Kidney capillary endothelial cell (primary cell): ENCODE measurements at places on chromosomes 11 and 22.
A peak's percentile ranks its signal among the peaks of the same experiment; 100 is the strongest.

DNA sequence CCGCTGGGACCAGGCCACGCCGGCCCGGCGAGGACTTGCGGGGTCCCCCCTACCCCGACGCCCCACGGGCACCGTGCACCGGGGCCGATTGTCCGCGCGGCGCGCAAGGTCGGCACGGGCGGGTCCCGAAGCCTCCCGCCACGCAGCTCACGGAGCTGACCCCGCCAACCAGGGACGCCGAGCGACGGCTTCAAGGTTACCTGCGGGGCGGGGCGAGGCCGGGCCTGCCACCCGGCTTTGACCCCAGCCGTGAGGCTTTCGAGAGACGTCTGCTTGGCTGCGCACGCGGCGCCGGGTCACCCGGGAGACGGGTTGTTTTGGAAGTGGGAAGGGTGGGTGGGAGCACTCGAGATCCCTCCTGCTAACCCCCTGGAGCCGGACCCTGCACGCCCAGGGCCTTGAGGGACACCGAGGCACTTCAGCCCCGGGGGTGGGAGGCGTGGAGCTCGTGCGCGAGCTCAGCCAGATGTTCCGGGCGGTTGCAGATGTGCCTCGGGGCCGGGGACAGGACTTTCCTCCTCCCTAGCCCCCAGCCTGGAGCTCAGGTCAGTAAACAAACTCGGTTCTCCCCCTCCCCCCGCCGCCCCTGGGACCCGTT is 3.2 kb upstream of the WNT11 start:
- DNase-seq = no peak

DNA sequence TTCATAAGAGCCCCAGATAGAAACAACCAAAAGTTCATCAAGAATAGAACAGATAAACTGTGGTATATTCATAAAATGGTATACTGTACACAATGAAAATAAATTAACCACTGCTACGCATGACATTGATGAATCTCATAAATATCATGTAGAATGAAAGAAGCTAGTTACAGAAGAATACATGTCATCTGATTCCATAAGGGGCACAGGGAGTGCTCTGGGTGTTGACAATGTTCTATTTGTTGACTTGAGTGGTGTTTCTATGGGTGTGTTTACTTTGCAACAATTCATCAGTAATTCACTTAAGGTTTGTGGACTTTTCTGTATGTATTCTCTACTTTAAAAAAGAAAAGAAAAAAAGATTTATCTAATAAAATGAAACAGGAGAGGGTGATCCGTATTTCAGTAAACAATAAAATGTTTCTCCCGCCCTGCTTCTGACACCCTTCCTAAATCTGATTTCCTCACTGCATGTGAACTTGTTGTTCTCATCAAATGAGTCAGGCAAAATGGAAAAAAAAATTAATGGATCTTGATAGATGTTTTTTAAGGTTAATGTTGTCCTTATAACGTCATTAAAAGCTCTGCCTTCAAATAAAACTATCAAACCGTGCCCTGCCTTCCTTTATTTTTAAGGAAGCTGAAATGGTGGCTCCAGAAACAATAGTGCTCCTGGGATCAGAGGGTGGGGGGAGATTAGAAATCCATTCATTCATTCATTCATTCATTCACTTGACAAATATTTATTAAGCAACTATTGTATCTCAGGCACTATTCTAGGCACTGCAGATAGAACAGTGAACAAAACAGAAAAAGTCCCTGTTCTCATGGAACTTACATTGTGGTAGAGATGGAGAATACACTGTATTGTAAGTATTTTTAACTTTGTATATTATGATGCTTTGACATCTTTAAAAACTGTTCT is 77.2 kb upstream of the CD44 start:
- no peak for DNase-seq

GRCh38 chr11:6598555-6598954 is 4.9 kb downstream of the RRP8 start:
- no peak for DNase-seq

DNA sequence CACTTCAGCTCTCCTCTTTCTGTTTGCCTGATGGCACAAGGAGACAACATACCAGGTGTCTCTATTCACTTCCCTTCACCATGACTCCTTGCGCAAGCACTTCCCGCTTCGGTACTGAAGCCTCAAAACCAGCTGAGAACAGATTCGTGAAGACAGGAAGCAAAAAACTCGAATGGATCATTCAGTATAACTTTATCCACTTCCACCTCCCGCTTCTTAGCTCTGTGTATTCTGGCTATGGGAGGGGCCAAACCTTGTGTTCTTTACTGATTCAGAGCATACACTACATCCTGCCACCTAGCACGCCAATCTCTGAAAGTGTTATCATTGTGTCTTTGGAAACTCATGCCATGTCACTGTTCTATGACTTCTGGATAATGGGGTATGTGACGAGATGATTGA is 62.2 kb upstream of the ADA2 start:
- no peak for DNase-seq

DNA sequence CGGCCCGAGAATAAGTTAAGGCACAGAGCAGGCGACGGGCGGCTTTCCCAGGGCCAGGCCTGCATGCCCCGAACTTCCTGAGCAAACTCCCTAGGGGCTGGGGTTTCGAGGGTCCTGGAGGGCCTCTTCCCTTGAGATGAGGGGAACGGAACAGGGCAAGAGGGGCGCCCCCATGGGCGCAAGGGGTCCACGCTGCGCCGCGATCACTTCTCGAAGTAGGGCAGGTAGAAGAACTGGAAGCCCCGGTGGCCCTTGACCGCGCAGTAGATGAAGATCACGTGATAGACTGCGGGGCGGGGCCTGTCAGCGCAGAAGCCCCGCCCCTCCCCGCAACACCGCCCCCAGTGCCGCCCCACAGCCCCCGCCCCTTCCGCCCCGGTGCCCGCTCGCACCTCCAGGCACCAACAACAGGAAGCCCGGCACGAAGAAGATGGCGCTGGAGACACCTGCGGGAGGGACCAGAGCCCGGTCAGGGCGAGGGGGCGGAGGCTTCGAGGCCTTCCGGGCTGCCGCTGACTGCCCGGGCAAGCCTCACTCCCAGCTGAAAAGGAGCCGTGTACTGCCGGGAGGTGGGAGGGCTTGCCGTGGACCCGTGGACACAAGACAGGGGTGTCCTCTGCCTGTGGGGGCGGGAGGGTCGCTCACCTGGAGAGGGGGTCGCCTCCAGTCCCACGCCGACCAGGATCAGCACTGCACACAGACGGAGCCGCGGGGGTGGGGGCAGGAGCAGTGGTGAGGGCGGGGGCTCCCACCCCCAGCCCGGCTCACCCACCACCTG is 4.5 kb downstream of the TMEM134 start:
- peak; percentile 74 for DNase-seq

- DNase-seq = no peak
Measured at GRCh38 chr11:29244355-29244754, 772.5 kb downstream of the KCNA4 start.

DNA sequence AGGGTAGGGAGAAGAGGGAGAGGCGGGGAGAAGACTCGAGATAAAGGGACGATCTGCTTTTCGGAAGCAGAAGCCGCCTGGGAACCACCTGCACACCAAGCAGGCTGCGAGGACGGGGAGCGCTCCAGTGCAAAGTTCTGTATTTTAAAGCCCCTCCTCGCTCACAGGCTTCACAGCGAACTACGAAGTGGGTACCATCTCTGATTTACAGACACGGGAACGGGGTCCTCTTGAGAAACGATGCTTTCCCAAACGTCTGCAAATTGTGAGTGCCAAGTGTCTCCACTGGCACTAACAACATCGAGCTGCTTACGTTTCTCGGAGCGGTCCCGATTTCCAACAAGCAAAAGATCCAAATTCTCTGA is 700 bp upstream of the STX3 start:
- no peak for DNase-seq

- DNase-seq = no peak
Measured at GRCh38 chr11:3231851-3232744, at the start of gene MRGPRE. TSS of gene MRGPRE (minus strand) at chr11:3232417. CDS start at chr11:3228799, 3,618 bp downstream.

GRCh38 chr11:75068993-75069392 is 27.7 kb downstream of the OR2AT4 start:
- no peak for DNase-seq

- no peak for DNase-seq
Measured at GRCh38 chr22:29149841-29150555, 55.7 kb upstream of the EMID1 start.

- peak; percentile 24 for DNase-seq
Measured at GRCh38 chr22:22710719-22711531, 66.5 kb downstream of the GGTLC2 start.

- no peak for DNase-seq
Measured at GRCh38 chr22:50581950-50582492, 628 bp downstream of the CHKB start.

GRCh38 chr11:1655168-1656060 is 25.8 kb downstream of the KRTAP5-5 start:
- DNase-seq = no peak

DNA sequence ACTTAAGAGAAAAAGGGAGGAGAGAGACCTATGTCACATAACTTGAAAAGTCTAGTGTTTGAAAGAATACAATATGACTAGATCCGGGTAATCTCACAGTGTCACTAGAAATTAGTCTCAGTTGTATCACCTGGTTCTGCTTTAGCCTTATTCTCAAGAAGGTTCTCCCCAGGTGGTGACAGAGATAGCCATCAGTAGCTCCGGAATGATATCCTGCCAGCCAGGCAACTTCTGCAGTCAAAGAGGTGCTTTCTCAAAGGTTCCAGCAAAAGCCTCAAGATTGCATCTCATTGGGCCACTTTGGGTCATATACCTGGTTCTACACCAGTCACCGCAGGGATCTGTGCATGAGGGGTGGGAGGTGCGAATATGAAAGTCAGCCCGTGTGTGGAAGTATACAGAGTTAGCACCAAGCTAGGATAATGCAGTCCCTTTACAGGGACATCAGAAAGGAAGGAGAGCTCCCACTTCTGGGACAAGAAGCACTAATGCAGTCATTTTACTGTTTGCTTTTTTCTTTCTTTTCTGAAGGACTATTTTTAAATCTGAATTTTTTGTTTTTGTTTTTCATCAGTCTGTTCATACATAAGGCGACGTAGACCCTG is 61.1 kb downstream of the CYB5R2 start:
- no peak for DNase-seq

DNA sequence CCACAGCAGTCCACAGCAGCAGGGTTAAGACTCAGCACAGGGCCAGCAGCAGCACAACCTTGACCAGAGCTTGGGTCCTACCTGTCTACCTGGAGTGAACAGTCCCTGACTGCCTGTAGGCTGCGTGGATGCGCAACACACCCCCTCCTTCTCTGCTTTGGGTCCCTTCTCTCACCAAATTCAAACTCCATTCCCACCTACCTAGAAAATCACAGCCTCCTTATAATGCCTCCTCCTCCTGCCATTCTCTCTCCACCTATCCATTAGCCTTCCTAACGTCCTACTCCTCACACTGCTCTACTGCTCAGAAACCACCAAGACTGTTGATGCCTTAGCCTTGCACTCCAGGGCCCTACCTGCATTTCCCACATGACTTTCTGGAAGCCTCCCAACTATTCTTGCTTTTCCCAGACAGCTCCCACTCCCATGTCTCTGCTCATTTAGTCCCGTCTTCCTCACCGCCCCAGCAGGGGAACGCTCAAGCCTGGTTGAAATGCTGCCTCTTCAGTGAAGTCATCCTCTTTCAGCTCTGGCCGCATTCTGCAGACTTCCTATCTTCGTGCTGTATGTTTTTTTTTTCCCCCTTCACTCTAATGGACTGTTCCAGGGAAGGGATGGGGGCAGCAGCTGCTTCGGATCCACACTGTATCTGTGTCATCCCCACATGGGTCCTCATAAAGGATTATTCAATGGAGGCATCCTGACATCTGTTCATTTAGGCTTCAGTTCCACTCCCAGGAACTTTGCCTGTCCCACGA is 3.3 kb downstream of the IL18BP start:
- no peak for DNase-seq
